ENCODE measurements at places on chromosomes 6 and 20.

DNA sequence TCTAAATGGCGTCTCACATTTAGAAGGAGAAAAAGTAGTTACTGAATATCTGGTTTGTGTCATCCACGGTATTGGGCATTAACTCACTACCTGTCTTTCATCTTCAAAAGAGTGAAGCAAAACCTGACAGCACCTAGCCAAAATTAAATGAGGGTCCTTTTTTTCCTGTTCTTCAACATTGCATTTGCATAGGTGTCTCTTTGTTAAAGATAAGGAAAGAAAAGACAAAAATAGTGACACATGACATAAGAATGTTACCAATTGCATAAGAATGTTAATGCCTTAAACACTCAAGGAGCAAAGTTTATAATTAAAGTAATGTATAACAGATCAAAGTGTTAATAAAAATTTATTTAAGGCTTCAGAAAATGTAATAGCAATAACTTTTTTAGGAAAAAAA lies 61.4 kb upstream of the MANEA start:
- no peak for DNase-seq

DNA sequence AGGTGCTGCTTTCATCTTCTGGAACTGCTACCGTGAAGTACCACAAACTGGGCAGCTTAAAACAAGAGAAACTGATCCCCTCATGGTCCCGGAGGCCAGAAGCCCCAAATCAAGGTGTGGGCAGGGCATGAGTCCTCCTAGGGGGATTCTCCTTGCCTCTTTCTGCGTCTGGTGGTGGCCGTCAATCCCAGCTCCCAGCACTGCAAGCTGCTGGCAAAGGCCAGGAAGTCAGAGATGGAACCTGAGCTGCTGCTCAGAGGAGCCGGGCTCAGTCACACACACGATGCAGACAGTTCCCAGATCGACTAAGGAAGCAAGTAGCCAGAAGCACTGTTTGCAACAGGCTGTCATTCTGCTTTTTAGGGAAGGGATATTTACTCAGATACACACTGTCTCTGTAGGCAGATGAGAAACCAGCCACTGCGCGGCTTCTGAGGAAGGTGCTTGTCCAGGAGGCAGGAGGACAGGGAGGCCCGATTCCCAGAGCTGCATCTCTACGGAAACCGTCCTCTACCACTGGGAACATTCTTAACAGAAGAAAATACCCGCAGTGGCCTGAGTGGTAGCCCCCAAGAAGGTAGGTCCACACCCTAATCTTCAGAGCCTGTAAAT lies 15.5 kb downstream of the BHLHE23 start:
- no peak for DNase-seq

GRCh38 chr20:40797425-40797824 lies 108.4 kb upstream of the MAFB start:
- no peak for DNase-seq

GRCh38 chr20:9397928-9398327 lies 116.5 kb upstream of the LAMP5 start:
- DNase-seq, result no peak

GRCh38 chr6:8794420-8794819 lies 359.1 kb upstream of the SLC35B3 start:
- no peak for DNase-seq

DNA sequence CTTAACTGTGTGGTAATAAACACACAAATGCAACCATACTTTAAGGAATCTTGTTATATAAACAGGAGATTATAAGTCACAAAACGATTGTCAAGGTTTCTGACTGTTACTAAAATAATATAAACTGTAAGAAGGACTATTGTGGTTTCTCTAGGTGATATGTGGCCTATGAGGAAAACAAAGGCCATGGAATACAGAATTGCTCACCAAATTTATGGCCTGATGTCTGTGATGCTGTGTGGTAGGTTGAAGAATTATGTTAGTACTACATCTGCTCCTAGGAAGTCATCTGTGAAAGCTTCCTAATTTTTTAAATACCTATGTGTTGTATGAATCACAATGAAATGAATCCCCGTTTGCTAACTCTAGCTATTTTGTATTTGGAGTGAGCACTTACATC lies 875.4 kb upstream of the MAP3K7 start:
- no peak for DNase-seq

- DNase-seq, result no peak
Measured at GRCh38 chr6:109793792-109794191, 102.7 kb downstream of the FIG4 start.

DNA sequence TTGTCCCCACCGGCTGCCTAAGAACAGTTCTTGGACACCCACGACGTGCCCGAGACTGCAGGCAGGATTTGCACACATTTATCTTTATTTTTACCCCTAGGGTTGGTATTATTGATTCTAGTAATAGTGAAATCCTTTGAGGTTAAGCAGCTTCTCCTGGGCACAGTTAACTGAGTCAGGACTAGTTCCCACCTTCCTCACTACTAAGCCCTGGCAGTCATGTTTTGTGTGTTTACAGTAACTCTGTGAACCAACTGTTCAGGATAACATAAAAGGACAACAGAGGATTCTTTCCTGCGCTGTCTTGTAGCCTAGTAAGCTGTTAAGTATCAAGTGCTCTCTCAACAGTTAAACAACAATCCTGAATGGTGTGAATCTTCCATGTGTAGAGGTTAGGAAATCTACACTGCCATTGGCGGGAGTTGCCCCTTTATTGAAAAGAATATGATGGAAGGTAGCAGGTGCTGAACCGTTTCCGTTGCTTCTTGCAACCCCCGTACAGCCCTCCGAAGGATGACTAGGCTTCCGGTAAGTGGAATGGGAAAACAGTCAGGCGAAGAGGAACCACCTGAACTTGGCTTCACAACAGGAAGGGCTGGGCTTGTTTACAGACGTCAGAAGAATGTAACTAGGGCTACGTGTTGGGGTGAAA lies 979 bp upstream of the SOD2 start:
- no peak for DNase-seq

DNA sequence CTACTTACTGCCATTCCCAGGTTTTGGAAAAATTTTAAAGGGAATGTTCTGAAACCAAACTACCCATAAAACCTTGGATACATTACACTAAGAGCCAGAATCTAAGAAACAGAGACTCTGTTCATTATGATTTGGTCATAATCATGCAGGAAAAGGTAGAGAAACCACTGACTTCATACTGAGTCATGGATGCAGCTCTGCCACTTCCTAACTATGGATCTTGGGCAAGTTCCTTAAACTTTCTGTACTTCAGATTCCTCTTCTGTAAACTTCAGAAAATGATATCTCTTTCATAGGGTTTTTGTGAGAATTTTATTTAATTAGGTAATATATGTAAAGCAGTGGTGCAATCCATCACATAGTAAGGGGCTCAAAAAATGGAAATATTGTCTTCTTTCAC lies 20.0 kb downstream of the PLA2G7 start:
- no peak for DNase-seq

DNA sequence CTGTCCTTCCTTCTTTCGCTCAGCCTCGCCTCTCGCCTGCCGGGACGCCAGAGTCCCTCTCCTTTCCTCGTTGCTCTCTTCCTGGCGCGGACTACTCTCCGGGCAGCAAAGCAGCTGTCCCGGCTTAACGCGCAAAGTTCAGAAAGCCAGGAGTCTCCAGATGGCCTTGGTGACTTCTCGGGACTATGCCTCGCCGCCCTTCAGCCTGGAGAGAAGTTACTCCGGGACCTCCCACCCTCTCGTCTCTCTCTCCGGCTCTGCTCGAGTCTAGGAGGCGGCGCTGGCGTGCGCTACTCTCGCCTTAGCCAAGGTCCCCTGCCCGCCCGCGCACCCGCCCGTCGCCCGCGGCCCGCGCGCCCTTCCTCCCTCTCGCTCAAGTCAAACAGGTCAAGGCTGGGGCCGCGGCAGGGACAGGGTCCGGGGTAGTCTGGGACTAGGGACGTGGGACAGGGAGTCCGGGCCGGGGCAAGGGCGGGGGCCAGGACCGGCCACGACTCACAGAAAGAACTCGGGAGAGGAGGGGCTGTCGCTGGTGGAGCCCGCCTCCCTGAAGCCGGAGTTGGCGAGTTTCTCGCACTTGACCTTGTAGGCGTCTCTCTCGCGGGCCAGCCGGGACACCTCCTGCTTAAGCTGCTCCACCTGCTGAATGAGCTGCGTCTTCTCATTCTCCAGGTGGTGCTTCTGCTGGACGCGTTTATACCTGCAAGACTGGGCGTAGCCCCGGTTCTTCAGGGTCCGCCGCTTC lies 1.5 kb downstream of the MAFB start:
- DNase-seq, result no peak

DNA sequence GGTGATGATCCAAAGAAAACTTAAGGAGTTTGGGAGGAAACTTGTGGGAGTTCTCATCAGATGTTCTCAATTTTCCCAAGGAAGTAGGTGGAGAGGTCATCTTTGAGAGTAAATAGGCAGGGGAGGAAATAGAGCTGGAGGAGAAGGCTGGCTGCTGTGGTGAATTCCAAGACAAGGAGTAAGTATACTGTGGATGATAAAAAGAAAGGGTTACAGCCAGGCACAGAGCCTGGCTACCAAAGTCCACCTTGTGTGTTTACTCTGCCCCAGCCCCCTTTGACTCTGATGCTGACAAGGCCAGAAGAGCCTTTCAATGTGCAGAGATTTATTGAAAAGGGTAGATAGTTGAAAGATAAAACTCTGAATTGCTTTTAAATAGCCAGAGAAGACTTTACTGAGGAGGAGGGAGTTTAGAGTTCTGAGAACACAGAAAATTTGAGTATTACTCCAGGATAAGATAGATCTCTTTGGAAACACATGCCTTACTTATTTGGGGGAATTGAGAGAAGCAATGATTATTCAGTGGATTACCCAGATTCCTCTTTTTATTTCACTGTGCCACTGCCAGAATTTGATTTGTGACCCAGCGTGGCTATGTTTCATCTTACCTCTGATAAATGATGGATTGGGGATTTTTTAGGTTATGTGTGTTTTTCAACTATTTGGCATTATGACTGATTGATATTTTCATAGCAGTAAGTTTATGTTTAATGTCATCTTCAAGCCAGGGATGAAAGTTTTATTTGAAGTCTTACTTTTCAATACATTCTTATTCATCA lies 182.6 kb upstream of the JAG1 start:
- DNase-seq, result no peak

GRCh38 chr20:9225879-9226278 lies 157.0 kb downstream of the PLCB4 start:
- no peak for DNase-seq

DNA sequence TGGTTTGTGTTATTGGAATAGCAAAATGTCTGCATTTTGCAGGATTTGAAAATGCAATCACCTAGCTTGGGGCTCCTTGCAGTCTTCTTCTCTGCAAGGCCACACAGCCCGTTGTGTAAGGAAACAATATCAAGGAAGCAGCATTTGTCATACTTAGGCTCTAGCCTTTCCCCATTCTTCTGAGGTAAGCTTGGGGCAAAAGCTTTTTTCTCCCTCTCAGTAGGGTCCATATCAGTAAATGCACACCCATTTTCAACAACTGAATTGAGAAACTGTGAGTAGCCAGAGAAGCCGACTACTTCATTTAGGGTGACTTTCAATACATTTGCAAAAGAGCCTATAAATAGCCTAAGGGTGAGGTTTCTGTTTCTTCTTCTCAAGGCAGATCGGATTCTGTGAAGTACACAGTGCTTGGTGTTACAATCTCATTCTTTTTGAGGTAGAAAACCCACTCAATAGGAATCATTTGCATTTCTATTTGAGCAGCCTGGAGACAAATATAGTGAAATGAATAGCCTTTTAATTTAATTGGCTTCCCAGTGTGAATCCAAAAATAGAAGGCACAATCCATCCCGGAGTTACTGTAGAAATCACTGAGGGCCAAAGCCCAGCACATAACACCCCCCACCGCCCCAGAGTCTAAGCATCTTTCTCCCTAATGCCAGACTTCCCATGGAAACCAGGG lies 61.8 kb downstream of the BTBD3 start:
- DNase-seq, result no peak

DNA sequence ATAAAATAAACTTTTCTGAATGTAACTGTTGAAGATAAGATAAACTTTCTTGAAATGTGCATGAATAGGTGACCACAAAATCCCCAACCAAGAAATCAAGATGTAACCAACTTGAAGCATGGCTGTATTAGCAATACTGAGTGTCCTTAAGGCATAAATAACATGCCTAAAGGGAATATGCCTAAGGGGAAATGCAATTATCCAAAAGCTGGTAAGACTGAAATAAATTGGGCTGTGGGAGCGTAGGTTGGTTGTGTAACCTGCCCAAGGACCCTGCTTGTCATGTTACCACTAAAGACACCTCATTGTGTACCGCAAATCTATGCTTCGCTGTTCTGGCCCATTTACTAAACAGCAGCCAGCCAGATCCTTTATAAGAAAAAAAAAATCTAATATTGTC lies 200.8 kb upstream of the PDE10A start:
- no peak for DNase-seq

DNA sequence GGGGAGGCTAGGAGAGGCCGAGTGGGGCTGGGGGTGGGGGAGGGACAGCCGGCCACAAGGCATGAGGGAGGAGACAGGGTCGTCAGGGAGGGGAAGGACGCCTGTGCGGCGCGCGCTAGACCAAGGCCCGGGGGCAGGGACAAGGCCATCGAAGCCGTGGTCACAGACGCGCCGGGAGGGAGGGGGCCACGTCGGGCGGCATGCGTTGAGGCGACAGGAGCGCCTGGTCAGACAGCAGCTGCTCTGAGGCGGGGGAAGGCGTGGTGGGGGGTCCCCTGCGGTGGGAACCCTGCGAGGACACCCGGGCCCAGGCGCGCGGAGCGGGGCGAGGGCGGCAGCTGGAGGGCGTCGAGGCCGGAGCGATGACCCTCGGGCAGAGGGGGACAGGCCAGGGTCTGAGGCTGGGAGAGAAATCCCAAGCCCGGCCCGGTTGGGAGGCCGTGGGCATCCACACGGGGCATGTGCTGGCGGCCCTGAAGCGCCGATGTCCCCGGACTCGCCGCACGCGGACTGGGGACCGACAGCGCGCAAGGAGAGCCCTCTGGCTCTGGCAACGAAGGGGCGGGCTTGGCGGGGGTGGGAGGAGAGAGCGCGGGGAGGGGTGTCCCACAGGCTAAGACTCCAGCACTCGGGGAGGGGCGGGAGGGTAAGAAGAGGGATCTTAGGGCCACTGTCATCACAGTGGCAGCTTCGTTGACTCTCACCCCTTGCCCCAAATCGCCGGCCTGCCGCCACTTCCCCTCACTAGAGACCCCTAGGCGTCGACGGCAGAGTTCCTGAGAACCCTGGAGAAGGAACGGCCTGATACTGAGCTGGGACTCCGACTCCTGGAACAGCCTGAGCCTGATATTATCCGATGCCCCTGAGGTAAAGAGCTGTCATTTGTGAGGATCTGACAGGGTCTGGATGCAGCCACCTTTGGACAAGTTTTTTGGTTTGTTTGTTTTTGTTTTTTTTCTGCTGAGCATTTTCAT lies 5.0 kb downstream of the TMEM239 start:
- DNase-seq, result no peak

GRCh38 chr6:30889496-30889885 lies 5.2 kb downstream of the DDR1 start:
- no peak for DNase-seq

Data from cortex of kidney (tissue), 1 donor.